ENCODE measurements at places on chromosomes 5 and 9.
A peak's percentile ranks its signal among the peaks of the same experiment; 100 is the strongest.

DNA sequence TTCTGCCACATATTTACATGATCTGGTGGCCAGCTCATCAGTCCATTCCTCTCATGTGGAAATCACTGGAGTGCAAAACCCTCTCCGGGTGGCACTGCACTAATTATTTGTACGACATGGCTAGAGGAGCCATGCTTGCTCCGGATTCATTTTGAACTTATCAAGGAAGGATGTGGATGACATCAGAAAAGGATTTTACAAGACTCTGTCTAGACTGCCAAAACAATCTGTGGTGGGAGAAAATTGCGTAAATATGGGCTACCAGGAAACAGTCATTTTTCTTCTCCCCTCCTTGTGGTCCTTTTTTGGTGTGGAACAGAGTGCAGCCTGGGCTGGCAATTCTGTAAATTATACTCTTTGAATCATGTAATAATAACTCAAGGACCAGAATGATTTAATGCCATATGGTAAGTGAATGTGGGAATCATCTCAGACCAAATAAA is 123.4 kb upstream of the IFNE start:
- DNase-seq = no peak

DNA sequence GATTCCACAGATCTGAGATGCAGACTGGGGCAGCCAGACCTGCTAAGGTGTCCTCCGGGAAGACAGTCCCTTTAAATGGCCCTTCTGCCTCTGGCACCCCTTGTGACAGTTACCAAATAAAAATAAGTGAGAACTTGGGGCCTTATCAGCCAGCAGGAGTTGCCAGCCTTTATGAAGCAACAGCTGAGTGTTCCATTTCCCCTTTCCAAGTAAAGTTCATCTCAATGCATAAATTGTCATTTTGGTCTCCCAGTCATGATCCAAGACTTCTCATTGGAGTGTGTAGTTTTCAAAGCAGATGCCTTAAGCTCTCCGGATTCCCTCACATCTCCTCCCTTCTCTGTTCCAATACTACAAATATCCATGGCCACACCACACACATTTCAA is 4.1 kb downstream of the PTCH1 start:
- no peak for DNase-seq

DNA sequence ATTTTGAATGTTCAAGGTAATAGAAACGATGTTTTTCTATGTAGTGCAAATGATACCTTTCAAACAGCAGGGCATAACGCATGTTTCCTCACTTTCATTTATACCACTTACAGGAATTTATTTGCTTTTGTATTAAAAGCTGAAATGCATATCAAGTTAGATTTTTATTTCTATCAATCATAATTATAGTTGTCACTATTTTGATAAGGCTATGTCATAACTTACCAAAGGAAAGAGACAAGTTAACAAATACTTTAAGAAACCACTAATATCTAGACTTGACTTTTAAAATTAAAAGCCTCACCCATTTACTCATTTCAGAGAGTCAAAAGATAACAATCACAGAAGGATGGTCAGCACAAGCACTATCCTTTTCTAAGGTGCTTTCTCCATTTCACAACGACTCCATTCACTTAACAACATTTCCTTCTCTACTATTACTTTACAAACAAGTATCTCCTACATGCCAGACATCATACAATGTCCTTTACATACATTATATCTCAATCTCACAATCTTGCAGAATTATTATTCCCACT is 12.6 kb downstream of the ERP44 start:
- DNase-seq = no peak

- no peak for DNase-seq
Observed at GRCh38 chr5:124553911-124554310, 192.5 kb downstream of the ZNF608 start.

DNA sequence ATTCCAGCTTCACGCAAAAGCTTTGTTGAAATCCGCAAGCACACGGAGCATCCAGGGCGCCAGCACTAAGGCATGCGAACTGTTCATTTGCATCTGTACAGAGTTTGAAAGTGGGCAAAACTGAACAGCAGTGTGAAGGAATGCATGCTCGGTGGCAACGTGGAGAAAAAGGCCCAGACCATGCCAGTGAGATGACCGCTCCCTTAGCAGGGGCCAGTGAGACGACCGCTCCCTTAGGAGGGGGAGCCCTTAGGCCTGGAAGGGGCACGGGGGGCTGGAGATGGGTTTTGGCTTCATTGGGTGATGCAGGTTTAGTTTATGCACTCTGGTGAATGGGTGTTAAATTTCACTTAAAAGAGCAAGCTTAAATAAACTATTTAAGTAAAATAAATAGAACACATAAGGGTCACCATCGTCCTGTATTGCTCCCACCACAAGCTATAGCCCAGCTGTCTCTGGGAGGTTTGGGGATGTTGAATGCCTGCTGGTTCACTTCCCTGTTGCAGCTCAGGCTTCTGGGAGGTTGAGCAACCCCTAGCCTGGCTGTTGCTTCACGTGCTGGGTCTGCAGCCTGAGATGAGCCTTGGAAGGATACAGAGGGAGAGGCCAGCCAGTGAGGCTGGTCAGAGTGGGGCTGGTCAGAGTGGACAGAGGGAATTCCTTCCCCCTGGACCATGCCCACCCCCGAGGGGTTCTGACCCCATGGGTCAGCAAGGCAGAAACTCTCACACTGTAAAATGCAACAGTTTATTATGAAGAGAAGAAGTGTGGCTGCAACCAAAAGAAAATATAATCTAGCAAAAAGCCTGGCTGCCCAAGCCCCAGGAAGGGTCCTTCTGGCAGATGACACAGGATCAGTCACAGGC is 4.6 kb upstream of the FCN1 start:
- DNase-seq = no peak

GRCh38 chr9:137156567-137157375 is 13.1 kb downstream of the LRRC26 start:
- no peak for DNase-seq

- DNase-seq = no peak
Observed at GRCh38 chr5:119341452-119342349, 14.1 kb upstream of the TNFAIP8 start.

DNA sequence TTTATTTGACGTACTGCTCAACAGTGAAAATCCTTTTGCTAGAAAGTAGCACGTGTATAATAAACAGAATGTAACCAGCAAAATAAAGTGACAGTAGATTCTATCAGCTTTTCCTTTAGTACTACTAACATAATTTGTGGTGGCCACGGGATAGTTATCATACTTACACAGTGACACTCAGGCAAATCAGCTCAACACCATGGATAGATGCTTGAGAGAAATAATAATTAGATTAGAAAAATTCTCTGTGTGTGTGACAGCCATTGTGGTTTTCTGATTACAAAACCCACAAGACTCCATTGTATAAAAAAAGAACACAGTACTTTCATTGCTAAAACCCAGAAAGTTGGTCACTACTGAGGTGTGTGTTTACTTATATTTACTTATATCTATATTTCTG is 101.1 kb downstream of the MUSK start:
- DNase-seq = no peak

GRCh38 chr9:8389531-8389930 is 590.0 kb upstream of the DMAC1 start:
- DNase-seq = no peak

DNA sequence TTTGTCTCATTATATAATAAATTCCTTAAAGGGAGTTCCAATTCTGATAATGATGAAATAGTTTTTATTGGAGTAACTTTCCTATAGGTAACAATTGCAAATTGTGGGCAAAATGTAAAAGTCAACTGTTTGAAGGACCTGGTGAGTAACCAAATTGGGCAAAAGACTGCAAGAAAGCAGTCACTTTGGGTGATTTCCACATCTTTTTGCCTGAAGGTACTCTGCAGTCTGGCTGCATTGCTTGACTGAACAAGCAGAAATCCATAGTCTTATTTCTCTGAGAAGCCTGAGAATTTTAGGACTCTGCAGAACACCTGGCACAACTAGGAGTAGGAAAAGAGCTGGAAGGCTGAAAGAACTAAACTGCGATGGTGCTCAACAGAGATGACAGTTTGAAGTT is 114.9 kb downstream of the HOMER1 start:
- no peak for DNase-seq

DNA sequence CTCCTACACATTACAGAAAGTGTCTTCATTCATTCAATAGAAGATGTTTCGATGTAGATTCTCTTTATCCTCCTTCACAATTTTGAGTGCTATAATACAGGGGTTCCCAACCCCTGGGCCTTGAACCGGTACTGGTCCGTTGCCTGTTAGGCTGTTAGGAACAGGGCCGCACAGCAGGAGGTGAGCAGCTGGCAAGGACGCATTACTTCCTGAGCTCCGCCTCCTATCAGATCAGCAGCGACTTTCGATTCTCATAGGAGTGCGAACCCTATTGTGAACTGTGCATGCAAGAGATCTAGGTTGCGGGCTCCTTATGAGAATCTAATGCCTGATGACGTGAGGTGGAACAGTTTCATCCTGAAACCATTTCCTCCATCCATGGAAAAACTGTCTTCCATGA is 153.0 kb upstream of the SMC2 start:
- DNase-seq = no peak

DNA sequence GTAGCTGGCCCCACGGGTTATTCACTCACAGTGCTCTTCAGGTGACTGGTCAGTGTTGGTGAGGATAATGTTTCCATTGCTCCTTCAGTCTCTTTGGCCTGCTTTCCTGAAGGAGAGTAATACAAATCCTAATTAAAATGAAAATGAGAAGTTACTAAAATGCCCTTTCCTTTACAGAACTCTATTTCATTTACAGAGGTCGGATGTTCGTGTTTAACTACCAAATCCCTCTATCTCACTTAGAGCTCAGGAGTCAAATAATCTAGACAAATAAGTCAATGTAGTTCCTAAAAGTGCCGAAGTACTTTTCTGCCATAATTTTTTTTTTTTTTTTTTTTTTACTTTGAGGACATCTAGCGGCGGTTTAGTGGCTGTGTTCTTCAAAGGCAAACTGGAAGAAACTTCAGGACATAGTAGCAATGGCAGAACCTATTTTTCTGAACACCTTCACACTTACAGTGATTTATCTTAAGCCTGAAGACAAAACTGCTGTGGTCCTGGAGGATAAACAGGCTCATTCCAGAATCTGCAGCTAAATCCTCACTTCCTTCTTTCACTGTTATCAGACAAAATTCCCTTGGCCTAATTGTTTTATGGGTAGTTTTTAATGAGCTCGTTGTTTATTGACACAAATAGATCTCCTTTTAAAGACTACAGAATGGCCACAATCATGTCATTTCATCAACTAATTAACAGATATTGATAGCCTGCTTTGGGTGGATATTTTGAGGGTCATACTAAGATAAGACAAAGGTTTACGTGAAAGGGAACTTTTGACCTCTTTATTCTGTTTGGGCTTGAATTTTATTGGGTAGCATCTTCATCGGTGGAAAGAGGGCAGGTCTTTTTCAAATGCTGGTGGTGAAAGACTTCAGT is 207.6 kb upstream of the DMRTA1 start:
- DNase-seq = no peak

DNA sequence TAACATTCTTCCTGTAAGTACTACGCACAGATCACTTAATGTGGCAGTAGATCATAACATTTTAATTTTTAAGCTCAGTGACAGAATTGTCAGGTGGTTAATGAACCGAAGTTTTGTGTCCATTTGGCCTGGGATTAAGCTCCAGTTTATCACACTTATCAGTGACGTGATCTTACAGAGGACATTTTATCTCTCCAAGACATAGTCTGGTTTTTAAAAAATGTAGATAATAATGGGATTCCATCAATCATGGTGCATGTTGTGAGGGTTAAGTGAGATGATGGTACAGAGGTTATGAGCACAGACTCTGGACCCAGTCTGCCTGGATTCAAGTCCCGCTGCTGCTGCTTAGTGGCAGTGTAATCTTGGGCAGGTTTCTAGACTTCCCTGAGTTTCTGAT is 66.0 kb upstream of the ZFAND5 start:
- DNase-seq = no peak

DNA sequence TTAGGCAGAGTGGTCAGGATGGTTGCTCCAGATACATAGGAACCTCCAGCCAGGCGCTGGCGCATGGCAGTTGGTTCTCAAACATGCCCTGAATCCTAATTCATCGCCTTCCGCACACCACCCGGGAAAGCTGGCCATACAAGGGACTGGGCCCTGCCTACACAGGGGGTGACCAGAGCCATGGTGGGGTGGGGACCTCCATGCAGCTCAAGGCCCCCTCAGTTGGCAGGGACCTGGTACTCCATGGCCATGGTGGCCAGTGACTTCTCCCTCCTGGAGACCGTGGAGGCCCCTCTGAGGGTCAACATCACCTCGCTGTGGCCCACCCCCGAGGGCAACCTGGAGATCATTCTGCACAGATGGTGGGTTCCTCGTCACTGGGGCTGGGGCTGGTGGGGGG is 26.8 kb downstream of the PAEP start:
- no peak for DNase-seq

- no peak for DNase-seq
Observed at GRCh38 chr9:75935591-75935990, 45.1 kb downstream of the PCSK5 start.

DNA sequence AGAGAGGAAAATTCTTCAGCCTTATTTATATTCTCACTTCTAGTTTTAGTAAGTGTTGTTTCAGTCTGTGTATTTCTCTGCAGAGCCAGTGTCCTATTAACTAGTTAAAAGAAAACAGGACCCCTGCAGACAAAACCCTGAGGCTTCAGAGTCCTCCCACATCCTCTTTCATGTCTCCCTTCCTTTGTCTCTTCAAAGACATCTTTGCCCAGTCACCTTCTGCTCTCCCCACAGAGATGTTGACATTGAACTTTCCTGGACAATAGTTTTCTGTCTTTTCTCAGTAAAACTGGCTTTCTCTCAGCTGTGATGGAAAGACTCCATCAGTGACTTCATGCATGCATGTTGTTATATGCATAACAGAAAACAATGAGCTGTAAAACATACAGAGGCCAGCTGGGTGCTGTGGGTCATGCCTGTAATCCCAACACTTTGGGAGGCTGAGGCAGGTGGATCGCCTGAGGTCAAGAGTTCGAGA is 20.2 kb downstream of the GRAMD2B start:
- no peak for DNase-seq

DNA sequence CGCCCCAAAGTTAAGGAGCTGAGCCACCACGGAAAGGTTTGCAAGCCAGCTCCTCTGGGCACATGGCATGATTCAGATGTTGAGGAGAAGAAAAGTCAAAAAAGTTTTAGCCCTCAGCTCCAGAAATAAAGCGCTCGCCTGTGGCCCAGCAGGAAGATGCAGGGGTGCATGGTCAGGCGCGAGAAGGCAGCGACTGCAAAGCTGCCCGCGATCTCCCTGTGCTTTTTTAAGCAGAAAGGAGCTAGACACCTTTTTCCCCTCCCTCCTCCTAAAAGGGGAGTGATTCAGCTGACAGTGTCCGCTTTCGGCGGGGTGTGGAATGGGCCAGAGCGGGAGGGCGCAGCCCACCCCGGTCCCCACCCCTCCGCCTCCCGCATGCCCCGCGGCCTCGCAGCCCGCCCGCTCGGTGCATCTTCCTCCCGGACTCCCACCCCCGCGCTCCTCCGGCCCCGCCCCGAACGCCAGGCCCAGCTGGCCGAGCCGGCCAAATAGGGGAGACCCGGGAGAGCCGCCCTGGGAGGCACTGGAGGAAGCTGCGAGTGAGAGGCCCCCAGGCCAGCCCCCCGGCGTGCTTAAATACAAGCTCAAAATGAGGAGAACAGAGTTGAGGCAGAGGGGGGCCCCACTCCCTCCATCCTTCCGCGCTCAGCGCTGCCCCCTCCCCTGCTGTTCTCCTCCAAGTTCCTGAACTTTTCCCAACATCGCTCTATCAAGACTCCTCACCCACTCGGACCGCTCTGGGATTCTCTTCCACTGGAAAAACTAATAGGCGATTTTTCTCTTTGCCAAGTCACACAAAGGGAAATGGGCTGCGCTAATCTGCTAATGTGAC is at the start of gene ADAMTS12:
ADAMTS12 (minus strand) TSS at position 203 of the 832 bp plus-strand sequence; CDS start at position 69, 134 bp downstream.
- peak; percentile 32 for DNase-seq

GRCh38 chr5:179217956-179218942 is 127.0 kb downstream of the ADAMTS2 start:
- DNase-seq = no peak

- DNase-seq = peak; percentile 59
Observed at GRCh38 chr5:34598177-34598794, 57.8 kb upstream of the RAI14 start.
